ENCODE measurements at places on chromosomes 2 and 18.

DNA sequence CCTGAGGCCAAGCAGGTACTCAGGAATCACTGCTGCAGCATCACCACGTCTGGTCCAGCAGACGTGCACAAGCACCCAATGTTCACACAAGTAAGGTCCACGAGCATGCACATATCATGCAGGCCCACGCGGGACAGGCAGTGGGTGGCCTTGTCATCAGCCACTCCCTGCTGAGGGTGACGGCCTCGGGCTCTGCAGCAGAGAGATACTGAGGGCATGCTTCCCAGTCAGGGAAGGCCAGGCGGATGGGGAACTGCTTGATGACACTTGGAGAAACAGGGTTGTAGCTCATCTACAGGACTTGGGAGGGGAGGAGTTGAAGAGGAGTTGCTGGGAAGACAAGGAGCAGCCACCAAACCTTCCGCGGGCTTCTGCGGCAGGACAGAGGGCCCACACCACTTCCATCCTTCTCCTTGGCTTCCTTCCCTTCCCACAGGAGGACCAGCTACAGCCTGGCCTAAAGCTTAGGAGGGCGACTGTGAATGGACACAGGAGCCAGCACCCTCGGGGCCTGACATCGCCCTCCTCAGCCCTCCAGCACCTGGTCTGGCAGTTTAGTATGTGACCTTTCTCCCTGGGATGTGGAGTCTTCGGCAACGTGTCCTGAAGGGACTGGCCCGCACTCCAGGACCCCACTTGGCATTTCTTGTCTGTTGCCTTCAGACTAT is 15.2 kb downstream of the MFSD2B start:
- no peak for DNase-seq

DNA sequence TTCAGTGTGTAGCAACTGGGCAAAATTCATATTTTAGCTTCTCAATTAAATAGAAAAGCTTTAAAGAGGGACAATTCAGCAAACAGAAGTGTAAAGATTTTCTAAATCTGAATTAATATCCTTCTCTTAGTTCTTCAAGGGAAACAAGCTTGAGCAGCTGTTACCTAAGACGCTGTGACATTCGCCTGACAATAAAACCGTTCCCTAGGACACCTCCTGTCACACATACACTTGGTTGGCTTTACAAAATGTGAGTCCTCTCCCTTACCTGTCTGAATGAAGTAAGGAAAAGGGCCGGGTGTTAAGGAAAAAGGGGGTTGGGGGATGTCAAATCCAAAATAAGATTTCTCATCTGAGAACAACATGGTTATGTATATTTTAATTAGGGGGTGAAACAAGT is 2.1 kb downstream of the SERTAD2 start:
- no peak for DNase-seq

DNA sequence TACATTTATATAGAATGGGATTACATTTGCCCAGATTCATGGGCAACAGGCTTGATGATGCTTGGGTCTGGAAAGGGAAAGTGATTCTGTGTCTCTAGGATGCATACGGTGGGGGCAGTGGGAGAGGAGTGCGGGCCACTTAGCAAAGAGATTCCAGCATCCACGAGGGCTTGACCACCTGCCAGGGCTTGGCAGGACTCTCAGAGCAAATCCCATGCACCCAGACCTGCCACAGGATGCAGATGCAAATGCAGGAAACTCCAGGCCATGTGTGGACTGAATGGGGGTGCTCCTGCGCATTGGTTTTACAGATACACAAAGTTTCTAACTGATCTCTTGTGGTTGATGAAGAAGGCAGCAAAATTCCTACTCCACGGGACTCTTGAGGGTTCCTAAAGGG is 334.7 kb downstream of the CYRIA start:
- no peak for DNase-seq

- DNase-seq: no peak
These were observed 4.3 kb upstream of the SALL3 start for GRCh38 chr18:78975292-78975691.

DNA sequence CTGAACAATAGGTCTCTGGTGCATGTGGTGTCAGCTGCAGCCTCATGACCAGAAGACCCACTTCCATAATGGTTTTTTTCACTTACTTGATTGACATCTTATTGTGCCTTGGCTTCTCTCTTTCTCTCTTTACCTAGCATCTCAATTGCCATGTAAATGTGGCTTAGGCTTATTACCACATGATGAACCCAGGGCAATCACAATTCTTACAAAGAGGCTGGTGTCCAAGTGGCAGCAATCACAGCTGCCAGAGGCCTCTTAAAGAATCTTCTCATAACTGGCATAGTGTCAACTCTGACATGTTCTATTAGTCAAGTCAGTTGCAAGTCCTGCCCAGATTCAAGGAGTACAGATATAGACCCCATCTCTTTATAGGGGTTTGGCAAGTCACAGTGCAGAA is 1224.8 kb downstream of the SUCLG1 start:
- DNase-seq: no peak

DNA sequence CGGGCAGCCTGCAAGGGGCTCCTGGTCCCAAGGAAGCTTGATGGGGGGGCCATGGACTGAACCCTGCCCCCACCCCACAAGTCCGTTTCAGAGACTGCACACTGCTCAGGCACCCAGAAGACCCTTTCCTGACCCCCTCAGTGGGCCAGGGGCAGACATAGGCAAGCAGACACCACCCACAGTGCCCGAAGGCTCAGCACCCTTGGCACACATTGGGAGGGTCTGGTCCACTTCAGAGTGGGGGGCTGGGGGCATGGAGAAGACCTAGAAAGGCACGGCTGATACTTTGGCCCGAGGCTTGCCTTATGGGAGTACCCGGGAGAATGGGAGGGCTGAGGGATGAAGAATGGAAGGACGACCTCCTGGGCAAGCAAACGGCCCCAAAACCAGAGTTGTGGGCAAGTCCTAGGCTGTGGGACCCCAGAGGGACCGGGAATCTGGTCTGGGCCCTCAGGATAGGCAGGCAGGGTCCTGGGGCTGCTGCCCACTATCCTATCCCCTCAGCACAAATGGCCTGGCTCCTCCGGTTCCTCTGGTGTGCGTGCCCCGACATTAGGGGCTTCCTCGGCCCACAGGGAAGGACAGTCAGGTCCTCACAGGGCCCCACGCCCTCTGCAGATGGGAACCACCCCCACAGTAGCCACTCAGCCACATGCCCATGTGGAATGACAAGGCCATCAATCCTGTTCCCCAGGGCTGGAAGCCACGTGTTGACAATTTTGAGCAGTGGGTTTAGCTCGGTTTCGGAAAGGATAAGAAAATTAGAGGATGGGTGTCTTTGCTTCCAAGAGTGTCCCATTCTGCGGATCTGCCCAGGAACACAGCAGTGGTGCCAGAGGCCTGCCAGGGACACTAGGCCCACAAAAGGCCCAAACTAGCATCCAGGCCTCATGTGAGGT is 15.0 kb upstream of the GPC1 start:
- no peak for DNase-seq

All from AG08395 (cell line).